ENCODE measurements at places on chromosomes 7 and 10.

GRCh38 chr10:43982250-43982649 lies 333.6 kb upstream of the ZNF32 start:
- no peak for DNase-seq

- DNase-seq: no peak
Observed at GRCh38 chr10:521261-522250, 167.9 kb downstream of the DIP2C start.

DNA sequence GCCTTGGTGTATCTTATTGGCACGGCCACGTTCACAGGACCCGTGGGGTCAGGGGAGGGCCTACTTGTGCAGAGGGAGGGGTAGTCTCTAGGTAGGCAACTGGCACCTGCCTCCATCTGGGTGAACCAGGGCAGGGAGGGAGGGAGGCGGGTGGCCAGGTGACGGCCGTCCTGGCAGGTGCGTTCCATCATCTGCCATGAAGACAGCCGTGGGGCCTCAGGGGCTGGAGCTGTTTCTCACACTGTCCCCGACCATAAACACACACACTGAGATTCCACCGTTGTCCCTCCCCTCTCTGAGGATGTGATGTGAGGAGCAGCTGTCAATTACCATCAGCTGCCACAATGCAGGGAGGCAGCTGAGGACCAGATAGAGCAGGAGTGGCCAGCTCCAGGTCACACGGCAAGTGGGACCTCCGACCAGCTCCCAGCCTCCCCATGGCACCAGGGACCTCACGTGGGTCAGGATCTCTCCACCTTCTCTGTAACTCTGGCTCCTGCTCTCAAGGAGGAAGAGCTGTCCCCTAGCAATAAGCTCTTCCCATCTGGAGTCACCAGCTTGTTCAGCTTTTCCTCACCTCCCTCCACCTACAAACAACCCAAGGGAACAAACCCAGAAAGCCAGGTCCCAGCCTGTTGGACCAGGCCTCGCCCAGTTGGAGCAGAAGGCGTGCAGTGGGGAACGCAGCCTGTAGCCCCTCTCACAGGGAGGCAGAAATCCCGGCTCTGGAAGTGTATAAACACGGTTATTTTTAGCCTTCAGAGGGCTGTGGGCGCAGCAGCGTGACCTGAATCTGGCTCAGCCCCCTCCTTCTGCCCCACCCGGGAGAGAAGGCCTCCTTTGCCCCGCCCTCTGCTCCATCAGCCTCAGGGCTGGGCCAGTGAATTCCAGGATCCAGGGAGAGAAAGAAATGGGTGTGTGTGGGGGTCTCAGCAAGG lies 33.1 kb downstream of the ZMIZ1 start:
- no peak for DNase-seq

- DNase-seq: no peak
Observed at GRCh38 chr10:125141860-125142484, 18.4 kb downstream of the CTBP2 start.

- DNase-seq: peak; percentile 23
Observed at GRCh38 chr10:92810934-92811532, 37.3 kb upstream of the EXOC6 start.

- DNase-seq: no peak
Observed at GRCh38 chr10:32148864-32149251, 92.6 kb upstream of the KIF5B start.

- DNase-seq: no peak
Observed at GRCh38 chr7:114310345-114311110, 104.1 kb upstream of the FOXP2 start.

- no peak for DNase-seq
Observed at GRCh38 chr10:14667781-14668180, 106.9 kb downstream of the FAM107B start.

GRCh38 chr10:125127986-125128385 lies 32.4 kb downstream of the CTBP2 start:
- no peak for DNase-seq

GRCh38 chr10:15180736-15181135 lies 12.2 kb upstream of the NMT2 start:
- DNase-seq: no peak

DNA sequence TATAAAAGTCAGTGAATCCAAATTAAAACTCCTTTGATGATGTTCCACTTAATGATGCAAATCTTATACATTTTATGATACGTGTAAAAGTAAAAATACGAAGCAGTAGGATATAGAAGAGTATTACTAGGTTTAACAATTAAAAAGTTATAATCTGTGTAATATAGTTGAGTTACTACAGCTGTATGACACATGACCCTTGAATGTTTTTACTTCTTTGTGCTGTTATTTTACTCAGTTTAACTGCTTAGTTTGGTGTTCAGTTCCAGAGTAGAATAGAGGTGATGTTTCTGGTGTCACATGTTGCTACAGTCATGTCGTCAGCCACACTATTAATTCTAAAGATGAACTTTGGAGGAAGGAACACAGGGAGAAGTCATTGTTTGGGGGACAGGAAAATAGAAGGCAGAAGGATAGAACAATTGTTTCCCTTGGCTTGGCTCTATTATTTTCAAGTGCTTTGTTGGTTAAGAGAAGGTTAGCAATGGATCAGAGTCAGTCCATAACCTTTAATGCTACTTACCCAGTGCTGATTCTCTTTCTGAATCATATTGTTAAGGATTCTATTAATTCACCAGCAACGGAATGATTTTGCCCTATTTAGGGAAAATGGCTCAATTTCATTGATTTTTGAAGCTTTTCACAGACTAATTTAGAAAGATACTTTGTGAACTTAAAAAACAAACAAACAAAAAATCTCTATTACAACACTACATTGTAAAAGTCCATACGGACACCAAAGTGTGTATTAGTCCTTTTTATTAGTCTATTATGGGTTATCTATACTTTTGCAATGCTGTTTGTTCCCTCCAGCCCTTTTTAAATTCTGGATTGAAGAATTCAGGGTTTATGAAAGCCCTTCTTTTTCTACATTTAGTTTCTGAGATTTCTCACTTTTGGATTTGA lies 73.4 kb downstream of the CPED1 start:
- DNase-seq: no peak

GRCh38 chr10:112912410-112912928 lies 37.6 kb upstream of the TCF7L2 start:
- DNase-seq: no peak

DNA sequence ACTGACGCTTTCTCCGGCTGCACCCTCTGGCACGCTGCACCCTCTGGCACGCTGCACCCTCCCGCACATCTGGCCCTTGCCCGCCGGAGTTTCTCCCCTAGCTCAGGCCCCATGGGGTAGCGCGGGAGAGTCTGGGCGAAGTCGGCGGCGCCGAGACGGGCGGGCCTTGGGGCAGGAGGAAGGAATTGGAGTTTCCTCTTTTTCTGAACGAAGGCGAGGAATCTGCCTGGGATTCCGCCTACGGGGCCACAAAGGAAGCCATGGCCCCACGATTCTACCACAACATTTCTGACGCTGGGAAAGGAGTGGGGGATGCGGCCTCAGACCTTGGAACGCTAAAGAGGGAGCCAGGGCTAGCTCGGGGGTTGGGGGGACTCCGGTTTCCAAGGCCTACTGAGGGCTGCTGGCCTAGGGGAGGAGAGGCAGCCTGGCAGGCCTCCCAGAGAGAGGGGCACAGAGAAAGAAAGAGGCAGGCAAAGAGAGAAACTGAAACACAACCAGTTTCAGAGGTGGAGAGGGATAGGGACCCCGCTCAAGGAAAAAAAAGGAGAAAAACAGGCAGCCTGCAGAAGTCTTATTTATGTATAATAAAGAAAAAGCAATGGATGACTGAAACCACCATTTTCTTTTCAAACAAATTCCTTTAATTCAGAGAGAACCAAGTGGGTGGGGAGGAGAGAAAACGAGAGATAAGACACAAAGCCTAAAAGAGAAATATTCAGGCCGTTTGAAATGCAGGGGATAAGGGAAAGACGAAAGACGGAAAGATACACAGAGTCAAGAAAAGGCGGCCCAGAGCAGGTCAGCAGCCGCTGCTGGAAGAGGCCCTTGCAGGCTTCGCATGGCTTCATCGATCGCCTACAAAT lies 4.3 kb downstream of the TLX1 start:
- no peak for DNase-seq

DNA sequence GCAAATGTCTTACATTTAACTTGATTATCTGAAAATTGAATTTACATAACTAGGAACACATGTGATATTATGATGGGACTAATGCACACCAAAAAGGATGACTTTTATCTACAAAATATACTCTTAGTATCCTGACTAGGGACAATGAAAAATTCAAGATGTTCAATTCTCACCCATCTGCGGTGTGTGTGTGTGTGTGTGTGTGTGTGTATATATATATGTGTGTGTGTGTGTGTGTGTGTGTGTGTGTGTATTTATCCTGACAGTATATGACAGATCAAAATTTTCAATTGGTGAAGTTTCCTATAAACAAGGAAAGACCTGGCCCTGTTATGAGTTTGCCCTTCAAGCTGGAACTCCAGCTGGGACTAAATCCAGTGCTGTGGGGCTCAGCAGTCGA lies 40.3 kb upstream of the MET start:
- DNase-seq: no peak

DNA sequence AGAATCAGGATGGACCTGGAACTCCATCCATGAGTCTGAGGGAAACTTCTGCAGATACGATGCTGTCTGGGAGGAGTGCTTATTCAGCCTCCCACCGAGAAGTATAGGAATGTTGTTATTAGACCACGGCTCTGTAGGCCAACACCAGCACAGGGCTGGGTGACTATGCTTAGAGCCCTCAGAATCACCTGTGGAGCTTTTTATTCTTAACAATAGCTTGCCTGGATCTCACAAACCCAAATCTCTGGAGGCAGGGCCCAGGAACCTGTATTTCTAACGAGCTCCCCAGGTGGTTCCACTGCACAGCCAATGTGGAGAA lies 55.6 kb upstream of the ARID5B start:
- no peak for DNase-seq

- DNase-seq: no peak
Observed at GRCh38 chr7:66256281-66256680, 51.1 kb downstream of the TPST1 start.

GRCh38 chr7:81161451-81162075 lies 242.7 kb upstream of the SEMA3C start:
- DNase-seq: no peak

DNA sequence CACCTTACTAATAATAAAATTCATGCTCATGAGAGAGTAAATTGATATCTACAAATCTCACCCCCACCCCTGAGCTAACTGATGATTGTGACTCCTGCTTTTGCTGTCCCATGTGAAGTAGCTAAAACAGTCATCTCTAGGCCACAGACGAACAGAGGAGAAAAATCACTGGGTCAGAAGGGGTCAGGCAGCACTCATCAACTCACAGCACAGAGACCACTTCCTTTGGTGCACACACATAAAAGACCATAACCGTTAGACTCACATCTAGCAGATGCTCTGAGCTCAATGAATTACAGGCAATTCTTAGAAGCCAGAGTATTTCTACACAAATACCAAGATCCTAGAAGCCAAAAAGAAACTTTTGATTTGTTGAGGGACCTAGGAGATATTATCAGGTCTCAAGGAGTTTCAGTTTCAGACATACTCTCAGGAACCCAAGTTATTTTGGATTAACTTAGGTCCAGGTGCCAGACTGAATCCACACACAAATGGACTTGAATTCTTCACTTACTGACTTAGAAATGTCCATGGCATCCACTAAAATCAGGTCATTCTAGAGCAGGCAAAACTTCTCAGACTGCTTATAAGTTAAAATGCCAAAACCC lies 65.0 kb upstream of the TES start:
- DNase-seq: peak; percentile 5

DNA sequence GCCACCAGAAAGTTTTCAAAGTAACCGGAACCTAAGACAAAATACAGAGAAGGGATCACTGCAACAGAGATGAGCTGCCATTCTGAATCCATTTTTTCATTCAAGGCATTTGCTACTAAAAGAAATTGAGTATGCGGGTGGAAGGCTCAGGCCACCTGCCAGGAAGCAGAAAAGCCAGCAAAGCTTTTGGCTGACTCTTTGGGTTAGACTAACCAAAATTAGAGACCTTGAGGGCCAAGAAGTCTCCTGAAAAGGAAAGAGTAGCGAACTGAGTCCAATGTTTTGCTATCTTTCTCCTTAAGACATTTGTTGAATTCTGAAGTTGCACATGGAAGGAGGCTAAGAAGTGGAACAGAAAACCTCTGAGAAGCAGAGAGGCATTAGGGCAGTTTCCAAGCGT lies 79.0 kb downstream of the FAS start:
- no peak for DNase-seq

DNA sequence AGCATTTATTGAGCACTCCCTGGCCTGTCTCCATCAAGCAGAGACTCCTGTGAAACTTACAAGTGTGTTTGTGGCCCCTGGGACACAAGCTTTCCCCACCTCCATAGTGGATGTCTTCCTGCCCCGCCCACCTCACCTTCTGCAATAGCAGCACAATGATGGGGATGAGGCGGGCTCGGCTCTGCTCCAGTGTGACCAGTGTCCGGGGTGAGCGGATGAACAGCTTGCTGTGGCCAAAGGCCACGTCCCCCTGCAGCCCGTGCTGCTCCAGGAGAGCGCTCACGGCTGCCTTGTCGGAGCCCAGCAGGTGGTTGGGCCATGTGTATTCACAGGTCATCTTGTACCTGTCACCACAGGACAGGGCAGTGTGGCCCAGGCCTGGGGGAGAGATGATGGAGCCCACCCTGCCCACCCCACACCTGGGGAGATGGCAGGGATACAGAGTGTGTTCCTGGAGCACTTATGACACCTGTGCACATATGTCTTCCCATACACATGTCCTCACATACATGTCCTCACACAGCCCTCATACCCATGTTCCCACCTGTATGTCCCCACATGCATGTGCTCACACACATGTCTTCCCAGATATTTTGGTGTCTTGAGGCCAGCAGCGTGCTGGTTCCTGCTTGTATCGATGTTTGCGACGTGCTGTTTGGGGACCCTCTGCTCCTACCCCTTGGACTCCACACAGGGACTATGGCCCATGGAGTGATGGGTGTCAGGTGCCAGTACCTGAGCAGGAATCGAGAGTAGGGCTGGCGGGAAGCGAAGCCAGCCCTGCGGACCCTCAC lies 12.7 kb downstream of the MYO1G start:
- no peak for DNase-seq

- no peak for DNase-seq
Observed at GRCh38 chr7:23547662-23548061, 15.9 kb upstream of the TRA2A start.

- no peak for DNase-seq
Observed at GRCh38 chr10:76732306-76732705, 905.3 kb downstream of the KCNMA1 start.

GRCh38 chr10:11147722-11148121 lies 130.1 kb downstream of the CELF2 start:
- DNase-seq: no peak

All from GM10248 (cell line).